Vagina (tissue), 2 donors: ENCODE measurements at places on chromosomes 5 and 9.

- no peak for DNase-seq
Measured at GRCh38 chr5:8829323-8830029, 716.4 kb downstream of the SEMA5A start.

GRCh38 chr5:21593261-21593660 is 1259.9 kb downstream of the CDH12 start:
- DNase-seq = no peak

DNA sequence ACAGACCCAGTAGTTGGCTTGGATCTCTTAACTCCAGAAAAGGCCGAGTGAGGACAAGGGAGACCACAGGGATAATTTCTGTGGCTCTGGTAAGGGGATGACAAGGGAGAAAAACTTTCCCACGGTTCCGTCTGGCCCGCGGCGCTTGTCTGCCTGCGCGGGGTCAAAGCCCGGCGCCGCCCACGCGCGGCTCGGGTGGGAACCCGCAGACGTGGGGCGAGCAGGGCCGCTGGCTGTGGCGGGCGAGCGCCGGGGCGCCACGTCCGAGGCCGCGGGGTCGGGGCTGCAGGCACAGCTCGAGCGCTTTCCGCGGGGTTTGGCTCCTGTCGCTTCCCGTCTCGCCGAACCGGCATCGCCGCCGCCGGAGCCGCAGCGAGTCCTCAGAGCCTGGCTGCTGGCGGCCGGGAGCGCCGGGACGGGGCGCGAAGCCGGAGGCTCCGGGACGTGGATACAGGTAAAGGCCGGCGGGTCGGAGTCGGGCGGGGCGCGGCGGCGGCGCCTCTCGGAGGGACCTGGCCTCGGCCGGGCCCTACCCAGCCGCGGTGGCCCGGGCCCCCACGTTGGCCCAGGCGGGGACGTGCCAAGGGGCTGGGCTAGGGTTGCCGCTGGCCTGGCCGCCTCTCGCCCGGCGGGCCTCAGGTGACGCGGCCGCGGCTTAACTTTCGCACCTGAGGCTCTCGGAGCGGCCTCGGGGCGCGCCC is at the start of gene RNF180:
TSS of gene RNF180 (plus strand) at position 344 of the 701 bp plus-strand sequence. CDS start 34,965 bp downstream, outside the sequence.
- no peak for DNase-seq

DNA sequence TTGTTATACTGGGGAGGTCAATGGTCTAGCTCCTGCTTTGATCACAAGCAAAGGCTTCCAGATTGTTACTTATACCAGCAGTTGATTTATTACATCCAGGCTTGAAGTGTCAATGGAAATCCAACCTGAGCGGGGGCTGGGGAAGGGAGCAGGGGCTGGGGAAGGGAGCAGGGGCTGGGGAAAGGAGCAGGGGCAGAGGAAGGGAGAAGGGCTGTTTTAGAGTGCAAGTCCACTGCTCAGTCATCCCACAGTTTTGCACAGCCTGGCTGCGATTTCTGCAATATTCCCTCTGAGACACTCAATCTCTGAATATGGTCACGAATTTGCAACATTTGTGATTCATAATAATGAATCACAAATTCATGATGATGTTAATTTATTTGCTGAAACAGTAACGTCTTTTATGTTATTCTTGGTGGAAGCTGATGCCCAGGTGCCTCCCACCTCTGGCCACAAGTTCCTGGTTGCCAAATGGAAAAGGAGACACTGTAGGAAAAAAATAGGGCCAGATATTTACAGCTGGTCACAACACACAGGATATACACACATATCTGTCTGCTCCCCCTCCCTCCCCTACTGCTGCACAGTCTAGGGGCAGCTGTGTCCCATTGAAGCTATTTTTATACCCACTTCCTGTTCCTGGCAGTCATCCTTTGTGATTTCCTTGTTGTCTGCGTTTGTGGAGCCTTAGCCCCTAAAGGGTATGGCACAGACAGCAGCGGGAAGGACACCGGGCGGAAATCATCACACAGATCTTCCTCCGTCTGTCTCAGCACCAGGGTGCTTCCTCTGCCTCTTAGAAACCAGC is 325.1 kb downstream of the GADD45G start:
- peak; percentile 52 for DNase-seq

- DNase-seq = no peak
Measured at GRCh38 chr9:110217656-110218099, 9.7 kb upstream of the C9orf152 start.

- DNase-seq = no peak
Measured at GRCh38 chr5:27392716-27393115, 354.3 kb upstream of the CDH9 start.

- DNase-seq = no peak
Measured at GRCh38 chr9:120740132-120740531, 25.9 kb upstream of the MEGF9 start.

DNA sequence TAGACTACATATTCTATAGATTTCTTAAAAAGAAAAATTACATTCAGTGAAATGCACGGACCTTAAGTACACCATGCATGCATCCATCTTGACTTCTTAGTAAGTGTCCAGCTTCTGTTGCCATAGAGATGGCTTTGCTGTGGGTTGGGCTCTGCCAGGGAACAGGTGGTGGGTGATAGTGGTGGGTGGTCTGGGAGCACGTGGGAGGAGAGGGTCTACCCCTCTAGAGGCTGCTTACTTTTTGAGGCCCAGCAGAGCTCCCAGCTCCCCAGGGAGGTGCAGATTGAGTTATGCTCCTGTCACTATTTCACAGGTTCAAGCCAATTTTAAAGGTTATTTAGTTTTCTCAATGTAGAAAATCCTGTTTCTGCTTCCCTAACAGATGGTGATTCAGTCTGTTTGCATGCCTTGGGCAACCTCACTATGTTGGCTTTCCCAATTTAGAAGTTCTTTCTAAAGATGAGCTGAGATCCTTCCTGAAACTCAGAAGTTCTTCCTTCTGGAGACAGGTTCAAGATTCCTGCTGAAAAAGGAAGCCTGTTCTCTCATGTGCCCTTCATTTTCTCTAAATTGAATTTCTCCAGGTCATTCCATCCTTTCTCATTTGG is 107.4 kb upstream of the LHFPL2 start:
- no peak for DNase-seq

DNA sequence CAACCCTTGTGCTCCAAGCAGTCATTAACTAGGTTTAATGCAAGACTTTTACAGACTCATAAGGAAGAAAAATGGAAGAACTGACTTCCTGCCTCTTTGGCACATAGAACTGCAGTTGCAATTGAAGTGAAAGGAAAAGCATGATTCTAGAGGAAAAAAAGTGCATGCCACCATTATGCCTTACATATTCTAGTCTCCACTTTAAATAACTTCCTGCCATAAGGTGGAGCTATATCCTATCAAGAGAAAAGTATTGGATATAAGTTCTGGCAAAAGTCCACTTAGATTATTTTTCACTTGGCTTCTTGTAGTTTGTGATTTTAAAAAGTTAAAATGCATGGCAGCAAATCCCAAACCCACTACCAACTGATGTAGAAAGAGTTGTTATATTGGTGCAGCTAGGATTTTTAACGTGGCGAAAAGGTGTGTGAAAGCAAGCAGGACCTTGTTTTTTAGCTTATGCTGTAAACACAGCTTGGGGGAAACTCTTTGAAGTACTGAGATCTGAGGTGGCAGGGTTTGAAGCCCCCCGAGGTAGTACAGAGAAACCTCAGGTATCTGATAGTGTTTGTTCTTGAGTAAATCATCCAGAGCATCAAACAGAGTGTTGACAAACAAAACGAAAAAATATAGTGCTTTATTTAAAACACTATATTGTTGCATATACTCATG is 117.9 kb downstream of the ANXA1 start:
- no peak for DNase-seq

DNA sequence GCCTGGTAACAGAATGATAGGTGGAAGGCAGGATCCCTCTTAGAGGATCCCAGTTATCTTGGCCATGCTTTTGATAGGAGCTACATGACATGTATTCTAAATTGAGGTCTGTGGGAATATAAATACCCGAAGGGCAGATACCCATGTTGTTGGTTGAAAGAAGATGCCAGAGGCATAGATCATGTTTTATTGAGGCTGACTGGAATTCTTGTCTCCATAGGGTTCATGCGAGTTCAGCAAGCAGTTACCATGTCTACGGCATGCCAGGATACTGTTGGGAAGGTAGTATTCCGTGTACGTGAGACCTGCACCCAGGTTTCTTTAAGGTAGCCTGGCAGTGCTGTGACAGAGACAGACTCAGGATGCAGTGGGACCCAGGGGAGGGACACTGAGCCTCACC is 230.7 kb downstream of the NR3C1 start:
- no peak for DNase-seq

DNA sequence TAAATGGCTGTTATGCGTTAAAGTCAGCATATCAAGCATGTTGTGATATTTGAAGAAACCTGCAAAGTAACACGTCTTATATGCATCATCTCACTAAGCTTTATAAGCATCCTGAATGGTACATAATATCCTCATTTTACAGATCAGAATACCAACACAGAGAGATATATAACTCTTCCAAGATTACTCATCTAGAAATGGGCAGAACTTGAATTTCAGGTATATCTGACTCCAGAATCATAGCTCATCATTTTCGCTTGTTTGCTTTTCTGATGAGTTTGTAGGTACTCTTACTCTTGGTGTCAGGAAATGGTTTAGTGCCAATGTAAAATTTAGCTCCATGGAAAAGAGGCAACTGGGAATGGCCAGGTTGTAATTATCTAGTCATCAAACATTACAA is 232.3 kb upstream of the ANKH start:
- no peak for DNase-seq

GRCh38 chr9:92483627-92484545 is 1.6 kb upstream of the ASPN start:
- no peak for DNase-seq

DNA sequence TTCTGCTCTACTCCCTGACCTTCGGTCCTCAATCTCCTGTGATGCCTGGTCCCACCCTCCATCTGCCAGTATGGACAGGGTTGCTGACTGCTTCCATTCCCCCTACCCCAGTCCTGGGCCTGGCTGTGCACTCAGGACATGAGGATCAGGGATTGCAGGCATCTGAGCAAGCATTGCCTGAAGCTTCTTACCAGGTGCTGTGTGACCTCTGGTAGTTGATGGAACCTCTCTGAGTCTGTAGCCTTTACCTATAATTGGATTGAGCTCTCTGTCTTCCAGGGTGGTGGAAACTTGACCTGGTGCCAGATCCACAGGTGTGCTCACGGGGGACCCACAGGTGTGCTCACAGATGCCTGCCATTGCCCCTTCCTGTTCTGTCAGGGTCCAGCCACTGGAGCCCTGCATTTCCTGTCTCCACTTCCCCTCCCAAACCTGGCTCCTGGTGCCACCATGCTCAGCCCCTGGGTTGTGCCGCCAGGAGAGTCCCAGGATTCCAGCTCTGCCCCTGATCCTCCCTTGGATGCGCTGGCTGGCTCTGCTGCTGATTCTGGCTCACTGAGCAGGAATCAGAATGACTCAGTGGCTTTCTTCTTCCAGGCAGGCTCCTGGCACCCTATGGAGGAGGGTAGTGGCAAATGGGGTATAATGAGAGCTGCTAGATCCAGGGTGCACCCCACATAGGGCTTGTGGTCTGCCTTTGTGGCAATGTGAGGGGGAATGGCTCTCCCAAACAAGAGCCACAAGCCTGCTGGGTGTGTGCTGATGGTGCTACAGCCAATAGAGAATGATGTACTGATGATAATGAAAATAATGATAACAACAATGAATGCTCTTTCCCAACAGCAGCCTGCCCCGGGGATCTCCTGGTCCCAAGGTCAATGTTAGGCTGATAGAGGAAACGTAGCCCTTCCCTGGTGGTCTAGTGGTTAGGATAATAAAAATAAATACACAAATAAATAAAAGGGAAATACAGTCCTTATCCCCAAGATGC is 35.2 kb upstream of the PSD2 start:
- no peak for DNase-seq

DNA sequence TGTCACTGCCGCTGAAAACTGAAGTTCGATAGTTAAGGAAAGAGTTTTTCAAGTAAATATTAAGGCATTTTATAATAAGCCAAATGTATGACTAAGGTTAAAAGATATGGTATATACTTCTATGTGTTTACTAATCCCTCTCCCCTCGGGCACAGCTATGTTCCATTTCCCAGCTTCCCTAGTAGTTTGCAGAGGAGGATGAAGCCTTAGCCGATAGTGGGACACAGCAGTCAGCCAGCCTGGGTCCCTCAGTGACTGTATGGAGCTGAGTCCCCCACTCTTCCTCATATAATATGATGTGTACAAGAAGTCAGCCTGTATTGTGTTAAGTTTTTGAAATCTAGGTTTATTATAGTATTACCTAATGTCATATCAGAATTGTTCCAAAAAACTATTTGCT is 55.8 kb downstream of the PARP8 start:
- no peak for DNase-seq

GRCh38 chr9:99056186-99056585 is 48.7 kb upstream of the TGFBR1 start:
- DNase-seq = no peak

GRCh38 chr5:68217528-68217927 is 2.0 kb downstream of the PIK3R1 start:
- DNase-seq = no peak

DNA sequence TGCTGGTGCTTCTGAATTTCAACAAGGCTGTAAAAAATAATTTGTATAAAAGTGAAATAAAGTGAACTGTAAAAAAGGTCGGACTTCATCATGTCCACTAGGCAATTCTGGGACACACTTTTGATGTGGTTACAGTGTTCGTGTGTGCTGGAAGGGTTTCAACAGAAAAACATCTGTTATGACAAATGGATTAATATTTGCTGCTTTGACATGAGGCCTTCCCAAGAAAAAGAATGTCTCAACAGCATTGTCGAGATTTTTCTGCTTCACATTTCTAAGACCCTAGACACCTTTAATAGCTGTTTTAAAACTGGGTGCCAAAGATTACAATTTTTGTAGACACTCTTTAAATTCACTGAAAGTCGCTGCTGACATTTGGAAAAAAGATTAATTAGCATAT is 216.6 kb downstream of the SLC12A2 start:
- no peak for DNase-seq

- no peak for DNase-seq
Measured at GRCh38 chr5:38673671-38674071, 117.2 kb upstream of the LIFR start.
